ENCODE measurements at places on chromosomes 1 and 21. TPM values are rescaled to one million over a fixed set of nuclear protein-coding genes. Genes with fewer than 3 reads are reported as not detected.

The GPR52 gene
- 0.33 TPM for total RNA-seq

The BGLAP gene
- 2.4 TPM for total RNA-seq

DNA sequence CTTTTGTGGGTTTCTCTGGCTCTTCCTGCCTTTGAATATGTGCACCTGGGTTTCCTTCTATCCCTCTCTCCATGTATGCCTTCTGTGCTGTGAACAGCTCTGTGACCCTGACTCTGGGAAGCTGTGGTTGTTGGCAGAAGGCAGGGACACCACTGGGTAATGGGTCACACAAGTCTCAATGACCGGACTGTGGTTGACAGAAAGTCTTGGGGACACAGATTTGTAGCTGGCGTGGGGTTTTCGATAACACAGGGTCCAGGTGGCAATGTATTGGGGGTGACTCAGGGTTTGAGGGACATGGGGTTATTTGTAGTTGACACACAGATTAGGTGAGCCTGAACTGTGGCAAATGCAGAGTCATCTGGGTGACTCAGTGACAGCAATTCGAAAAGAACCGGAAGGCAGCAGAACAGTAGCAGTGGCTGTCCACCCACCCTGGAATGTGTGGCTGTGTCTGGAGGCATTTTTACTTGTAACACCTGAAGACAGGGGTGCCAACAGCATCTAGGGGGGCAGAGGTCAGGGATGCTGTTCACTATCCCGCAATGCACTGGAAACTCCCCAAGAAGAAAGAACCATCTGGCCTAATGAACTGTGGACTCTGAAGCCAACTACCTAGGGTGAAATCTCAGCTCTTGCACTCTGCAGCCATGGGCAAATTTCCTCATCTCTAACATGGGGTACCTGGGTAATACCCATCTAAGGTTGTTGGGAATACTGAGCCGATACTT is 13.0 kb upstream of the SLC6A9 start:
- H3K4me1 ChIP-seq: no peaks in the 10 kb centered on the region
- H3K27ac ChIP-seq: no peak overlapping the region
- no peaks in the 10 kb centered on the region for H3K36me3 ChIP-seq
- H3K27me3 ChIP-seq: no peaks in the 10 kb centered on the region
- no peak overlapping the region for H3K4me3 ChIP-seq
- DNase-seq: no peak

DNA sequence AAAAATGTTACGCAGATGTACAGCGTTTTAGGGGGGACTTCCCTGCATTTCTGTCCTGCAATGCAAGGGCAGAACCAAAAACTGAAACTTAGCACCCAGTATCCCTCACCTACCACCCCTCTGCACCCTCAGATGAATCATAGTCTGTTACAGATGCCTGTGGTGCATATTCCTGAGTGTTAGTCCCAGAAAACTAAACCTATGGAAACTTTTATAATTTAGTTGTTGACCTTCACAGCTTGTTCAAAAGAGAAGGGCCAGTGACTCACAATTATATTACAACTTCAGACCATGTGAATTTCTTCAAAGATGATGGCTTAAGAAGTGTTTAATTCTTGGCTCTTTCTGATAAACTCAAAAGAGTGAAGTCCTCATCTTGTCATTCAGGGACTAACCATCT is 5.8 kb downstream of the PTGER3 start:
- no peak overlapping the region for H3K4me3 ChIP-seq
- H3K27me3 ChIP-seq: no peaks in the 10 kb centered on the region
- H3K36me3 ChIP-seq: no peaks in the 10 kb centered on the region

GRCh38 chr1:167052389-167052788 is 37.8 kb downstream of the GPA33 start:
- H3K4me3 ChIP-seq: no peak overlapping the region
- H3K36me3 ChIP-seq: no peaks in the 10 kb centered on the region
- no peak overlapping the region for H3K27ac ChIP-seq
- no peaks in the 10 kb centered on the region for H3K27me3 ChIP-seq
- no peaks in the 10 kb centered on the region for H3K4me1 ChIP-seq

DNA sequence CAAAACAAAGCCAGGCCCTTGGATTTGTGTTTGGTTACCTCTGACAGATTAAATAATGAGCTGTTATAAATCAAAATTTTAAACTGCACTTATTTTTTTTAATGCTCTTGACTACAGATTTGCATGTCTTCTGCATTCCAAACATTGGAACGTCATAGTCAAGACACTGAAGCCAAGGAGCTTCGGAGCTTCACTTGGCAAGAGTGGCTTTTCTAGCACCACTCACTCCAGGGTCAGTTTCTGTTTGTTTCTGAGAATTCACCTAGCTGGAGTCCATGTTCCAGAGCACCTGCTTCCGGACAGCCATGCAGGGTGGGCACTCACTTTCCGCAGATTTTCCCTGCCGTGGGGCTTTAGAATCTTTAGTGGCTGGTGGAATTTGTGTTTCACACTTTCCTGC is 202.9 kb downstream of the ZP4 start:
- no peaks in the 10 kb centered on the region for H3K4me1 ChIP-seq
- H3K36me3 ChIP-seq: no peaks in the 10 kb centered on the region
- DNase-seq: no peak
- no peak overlapping the region for H3K27ac ChIP-seq
- no peak overlapping the region for H3K4me3 ChIP-seq
- no peaks in the 10 kb centered on the region for H3K27me3 ChIP-seq

GRCh38 chr1:214066936-214067335 is 79.2 kb downstream of the PROX1 start:
- no peak overlapping the region for H3K27ac ChIP-seq
- H3K27me3 ChIP-seq: no peaks in the 10 kb centered on the region
- DNase-seq: no peak
- no peaks in the 10 kb centered on the region for H3K4me1 ChIP-seq
- H3K36me3 ChIP-seq: no peaks in the 10 kb centered on the region
